Fibroblast of skin of abdomen (primary cell): ENCODE measurements at places on chromosomes 4 and X.
A peak's percentile ranks its signal among the peaks of the same experiment; 100 is the strongest.

DNA sequence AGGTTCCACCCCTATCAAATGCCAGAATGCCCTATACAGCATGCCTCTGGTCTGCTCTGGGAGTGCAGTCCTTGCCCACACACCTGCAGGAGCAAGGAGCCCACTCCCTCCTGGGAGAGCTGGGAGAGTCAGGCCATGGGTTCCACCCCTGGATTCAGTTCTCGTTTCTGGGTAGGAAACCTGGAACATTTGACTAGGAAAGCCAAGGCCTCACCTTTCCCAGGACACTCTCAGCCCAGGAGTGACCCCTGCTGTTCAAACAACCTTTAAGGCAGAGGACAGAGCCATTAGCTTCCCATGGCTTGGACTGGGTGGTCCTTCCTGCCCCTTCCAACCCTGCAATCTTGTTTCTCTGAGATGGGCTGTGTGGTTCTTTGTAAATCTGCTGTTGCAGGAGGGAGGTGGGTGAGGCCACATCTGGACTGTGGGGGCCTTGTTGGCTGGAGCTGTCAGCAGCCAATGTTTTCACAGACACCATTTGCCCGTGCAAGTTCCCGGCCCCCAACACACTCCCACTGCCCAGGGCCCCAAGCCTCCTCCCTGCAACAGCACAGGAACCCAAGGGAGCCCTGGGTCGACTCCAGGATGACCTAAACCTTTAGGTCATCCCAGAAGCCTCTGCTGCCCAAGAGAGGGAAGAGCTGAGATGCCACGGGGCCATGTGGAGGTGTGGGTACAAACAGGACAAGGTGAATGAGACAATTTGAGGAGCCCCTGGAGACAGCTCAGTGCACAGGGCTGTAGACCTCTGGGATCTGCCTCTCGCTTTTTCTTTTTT lies 104.4 kb downstream of the PJA1 start:
- DNase-seq, result no peak

- no peak for DNase-seq
Measured at GRCh38 chr4:161252520-161253141, 911.2 kb downstream of the FSTL5 start.

DNA sequence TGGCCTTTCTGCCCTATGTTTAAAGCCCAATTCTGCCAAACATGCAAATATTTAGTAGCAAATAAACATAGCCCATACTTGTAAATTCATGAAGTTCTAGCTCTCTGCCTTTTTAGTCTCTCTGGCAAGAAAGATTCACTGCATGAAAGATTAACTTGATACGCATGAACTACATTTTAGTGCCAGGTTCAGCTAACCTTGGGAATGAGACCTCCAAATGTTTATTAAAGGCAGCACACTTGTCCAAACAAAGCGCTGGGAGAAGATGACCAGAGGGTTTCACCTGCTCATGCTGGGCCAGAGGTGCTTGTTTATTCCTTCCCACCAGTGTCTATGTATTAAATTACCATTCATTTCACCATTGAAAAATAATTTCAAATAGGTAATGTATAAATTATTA lies 44.5 kb upstream of the IL1RAPL1 start:
- no peak for DNase-seq

DNA sequence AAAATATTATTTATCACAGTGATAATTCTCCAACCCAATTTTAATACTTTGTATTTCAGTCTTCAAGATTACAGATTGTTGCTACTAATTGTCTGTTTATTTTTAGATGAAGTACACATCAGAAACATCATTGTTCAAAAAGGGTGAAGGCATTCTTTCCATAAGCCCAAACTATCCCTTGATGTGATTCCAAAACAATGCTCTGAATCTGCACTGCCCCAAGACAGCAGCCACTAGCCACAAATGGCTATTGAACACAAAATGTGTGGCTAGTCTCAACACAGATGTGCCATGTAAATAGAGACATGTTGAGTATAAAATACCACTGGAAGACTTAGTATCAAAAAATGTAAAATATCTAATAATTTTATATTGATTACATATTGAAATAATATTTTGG lies 150.7 kb upstream of the MAB21L2 start:
- no peak for DNase-seq

GRCh38 chr4:121822796-121823504 lies 733 bp downstream of the CCNA2 start:
- peak; percentile 27 for DNase-seq
